ENCODE measurements at places on chromosomes 6 and 20.

GRCh38 chr6:18413381-18413780 is 26.2 kb downstream of the RNF144B start:
- DNase-seq, result no peak

GRCh38 chr6:113522376-113522775 is 334.8 kb upstream of the MARCKS start:
- DNase-seq, result no peak

DNA sequence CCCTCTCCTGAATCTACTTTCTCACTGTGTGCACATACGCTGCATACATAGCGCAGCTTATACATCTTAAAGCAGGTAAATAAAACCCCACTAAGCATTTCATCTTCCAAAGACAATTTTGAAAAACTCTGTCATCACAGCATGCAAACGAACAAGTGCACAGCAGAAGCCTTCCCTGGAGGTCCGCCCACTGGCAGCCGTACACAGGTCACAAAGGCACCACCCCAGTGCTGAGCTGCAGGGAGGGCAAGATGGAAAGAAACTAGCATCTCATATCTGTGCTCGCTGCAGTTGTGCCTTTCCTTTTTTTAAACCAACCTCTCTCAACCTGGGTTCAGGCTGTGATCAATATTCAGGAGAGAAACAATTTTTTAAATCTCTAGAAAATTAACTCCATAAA is 73.3 kb downstream of the HUS1B start:
- no peak for DNase-seq

DNA sequence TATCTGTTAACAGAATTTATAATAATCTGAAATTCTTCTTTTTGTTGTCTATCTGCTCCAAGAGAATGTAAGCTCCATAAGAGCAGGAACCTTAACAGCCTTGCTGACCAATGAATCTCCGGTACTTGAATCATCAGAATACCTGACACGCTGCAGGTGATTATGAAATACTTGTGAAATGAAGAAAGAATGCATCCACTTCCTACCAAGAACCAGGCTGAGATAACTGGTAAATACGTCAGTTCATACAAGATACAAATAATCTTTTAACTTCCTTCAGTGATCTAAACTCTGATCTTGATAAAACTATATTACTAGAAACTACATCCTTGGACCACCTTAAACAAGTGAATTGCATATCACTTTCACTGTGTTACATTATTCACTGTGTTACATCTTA is 116.2 kb downstream of the MAP3K5 start:
- no peak for DNase-seq

DNA sequence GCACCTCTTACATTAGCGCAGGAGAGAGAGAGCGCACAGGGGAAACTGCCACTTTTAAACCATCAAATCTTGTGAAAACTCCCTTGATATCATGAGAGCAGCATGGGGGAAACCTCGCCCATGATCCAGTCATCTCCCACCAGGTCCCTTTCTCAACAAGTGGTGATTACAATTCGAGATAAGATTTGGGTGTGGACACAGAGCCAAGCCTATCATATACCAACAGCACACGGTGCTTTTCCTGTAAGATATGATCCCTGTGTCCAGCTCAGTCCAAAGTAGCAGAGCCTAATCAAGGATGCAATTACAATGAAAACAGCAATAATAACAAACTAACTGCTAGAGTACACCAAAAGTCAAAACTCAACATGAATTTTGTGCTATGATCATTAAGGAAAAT is 148.7 kb upstream of the TCF21 start:
- DNase-seq, result no peak
